ENCODE measurements at places on chromosomes 3 and 15.

- H3K4me3 ChIP-seq, result no peak overlapping the region
- H3K27me3 ChIP-seq, result no peaks in the 10 kb centered on the region
- H3K27ac ChIP-seq, result no peak overlapping the region
- no peaks in the 10 kb centered on the region for H3K36me3 ChIP-seq
- no peaks in the 10 kb centered on the region for H3K4me1 ChIP-seq
These were observed 49.3 kb upstream of the SKOR1 start for GRCh38 chr15:67775998-67776397.

GRCh38 chr3:103047640-103048039 lies 612.8 kb downstream of the ZPLD1 start:
- no peaks in the 10 kb centered on the region for H3K27me3 ChIP-seq
- no peak overlapping the region for H3K4me3 ChIP-seq
- no peaks in the 10 kb centered on the region for H3K4me1 ChIP-seq
- no peaks in the 10 kb centered on the region for H3K36me3 ChIP-seq
- DNase-seq, result no peak
- no peak overlapping the region for H3K27ac ChIP-seq

- DNase-seq, result no peak
- H3K4me1 ChIP-seq, result peaks cover 78% of the 10 kb centered on the region
- no peaks in the 10 kb centered on the region for H3K27me3 ChIP-seq
- H3K4me3 ChIP-seq, result no peak overlapping the region
- H3K36me3 ChIP-seq, result no peaks in the 10 kb centered on the region
- H3K27ac ChIP-seq, result peak overlapping the region; percentile 67
These were observed 43.1 kb downstream of the BHLHE40 start for GRCh38 chr3:5022187-5022965.

GRCh38 chr3:108089579-108089978 lies 1.3 kb downstream of the CD47 start:
- H3K4me3 ChIP-seq, result peak overlapping the region; percentile 99
- H3K27ac ChIP-seq, result peak overlapping the region; percentile 99
- no peaks in the 10 kb centered on the region for H3K27me3 ChIP-seq
- H3K4me1 ChIP-seq, result peaks cover 25% of the 10 kb centered on the region
- DNase-seq, result no peak

DNA sequence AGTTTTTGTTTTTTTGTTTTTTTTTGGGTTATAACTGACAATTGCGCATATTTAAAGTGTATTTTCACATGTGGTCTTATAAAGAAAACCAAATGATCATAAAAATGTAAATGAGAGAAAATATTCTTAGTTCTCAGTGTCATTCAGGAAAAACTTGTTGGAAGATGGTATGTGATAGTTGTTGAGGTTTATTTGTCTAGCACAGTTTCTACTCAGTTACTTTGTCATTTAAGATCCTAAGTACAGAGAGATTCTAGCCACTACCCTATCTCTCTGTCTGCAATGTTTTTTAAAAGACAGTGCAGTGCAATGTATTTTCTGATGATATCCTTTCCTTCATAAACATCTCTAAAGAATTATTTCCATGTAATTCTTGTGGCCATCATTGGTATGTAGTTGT lies 46.1 kb downstream of the AKAP13 start:
- H3K27ac ChIP-seq, result no peak overlapping the region
- peaks cover 12% of the 10 kb centered on the region for H3K36me3 ChIP-seq
- peaks cover 35% of the 10 kb centered on the region for H3K4me1 ChIP-seq
- H3K4me3 ChIP-seq, result no peak overlapping the region

GRCh38 chr3:55167586-55168317 lies 239.9 kb upstream of the LRTM1 start:
- no peak overlapping the region for H3K27ac ChIP-seq
- no peaks in the 10 kb centered on the region for H3K27me3 ChIP-seq
- H3K36me3 ChIP-seq, result no peaks in the 10 kb centered on the region
- DNase-seq, result no peak

DNA sequence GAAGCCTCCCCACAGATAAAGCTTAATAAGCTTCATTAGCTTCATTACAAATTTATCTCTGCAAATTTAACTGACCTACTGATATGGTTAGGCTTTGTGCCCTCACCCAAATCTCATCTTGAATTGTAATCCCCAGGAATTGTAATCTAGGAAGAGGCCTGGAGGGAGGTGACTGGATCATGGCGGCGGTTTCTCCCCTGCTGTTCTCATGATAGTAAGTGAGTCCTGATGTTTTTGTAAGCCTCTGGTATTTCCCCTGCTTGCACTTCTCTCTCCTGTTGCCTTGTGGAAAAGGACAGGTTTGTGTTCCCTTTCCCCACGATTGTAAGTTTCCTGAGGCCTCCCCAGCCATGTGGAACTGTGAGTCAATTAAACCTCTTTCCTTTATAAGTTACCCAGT lies 226.1 kb upstream of the TTC14 start:
- H3K36me3 ChIP-seq, result no peaks in the 10 kb centered on the region
- H3K4me3 ChIP-seq, result no peak overlapping the region
- no peaks in the 10 kb centered on the region for H3K27me3 ChIP-seq
- no peak overlapping the region for H3K27ac ChIP-seq
- H3K4me1 ChIP-seq, result no peaks in the 10 kb centered on the region

DNA sequence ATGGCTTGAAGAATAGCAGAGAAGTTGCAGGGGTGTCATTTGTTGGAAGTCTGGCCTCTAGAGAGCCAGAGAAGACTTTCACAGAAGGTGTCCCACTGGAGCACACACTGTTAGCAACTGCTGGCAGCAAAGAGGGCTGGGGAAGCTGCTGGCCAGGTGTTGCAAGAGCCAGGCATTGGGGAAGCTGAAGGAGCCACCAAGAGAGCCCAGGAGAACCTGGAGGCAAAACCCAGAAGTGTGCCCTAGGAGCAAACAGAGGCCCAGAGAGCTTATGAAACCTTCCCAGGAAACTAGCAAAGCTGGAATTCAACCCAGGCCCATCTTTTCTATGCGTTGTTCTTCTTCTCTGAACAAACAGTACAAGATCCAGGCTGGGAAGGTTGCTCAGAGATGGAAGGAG lies 132.7 kb upstream of the TRIM42 start:
- no peaks in the 10 kb centered on the region for H3K4me1 ChIP-seq
- H3K27ac ChIP-seq, result no peak overlapping the region
- H3K4me3 ChIP-seq, result no peak overlapping the region
- DNase-seq, result no peak
- no peaks in the 10 kb centered on the region for H3K36me3 ChIP-seq
- no peaks in the 10 kb centered on the region for H3K27me3 ChIP-seq

DNA sequence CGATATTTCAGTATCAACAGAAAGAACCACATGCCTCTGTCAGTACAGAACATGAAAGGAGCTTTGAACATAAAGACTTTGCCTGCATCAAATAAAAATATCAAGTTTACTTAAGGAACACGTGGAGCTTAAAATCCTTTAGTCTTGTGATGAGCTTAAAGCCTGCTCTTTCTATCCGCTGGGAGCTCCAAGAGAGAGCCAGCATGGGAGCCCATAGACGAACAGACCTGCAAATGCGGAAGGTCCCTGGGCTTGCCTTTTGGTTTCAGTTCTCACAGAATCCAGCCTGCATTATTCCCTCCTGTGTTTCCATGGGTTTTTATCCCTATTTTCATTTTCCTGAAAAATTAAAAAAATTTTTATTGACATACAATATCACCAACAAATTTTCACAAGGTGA lies 530.6 kb upstream of the RGMA start:
- H3K27ac ChIP-seq, result no peak overlapping the region
- H3K27me3 ChIP-seq, result peaks cover 3% of the 10 kb centered on the region
- no peak overlapping the region for H3K4me3 ChIP-seq

DNA sequence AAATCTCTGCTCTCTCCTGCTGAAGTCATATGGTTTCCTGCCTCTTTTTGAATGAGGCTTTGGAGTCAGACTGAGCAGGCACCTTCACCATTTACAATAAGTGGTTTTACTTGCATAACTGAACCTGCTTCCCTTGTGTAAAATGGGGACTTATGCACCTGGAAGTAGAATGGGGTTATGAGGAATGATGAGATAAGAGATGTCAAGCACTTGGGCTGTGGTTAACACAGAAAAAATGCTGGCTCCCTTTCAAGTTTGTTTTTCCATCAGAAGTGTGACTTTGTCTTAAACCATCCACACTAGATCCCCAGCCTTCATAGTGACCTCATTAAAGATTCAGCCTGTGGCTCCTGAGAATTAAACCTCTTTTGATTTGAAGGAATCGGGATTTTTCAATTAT lies 5.2 kb downstream of the EXOSC7 start:
- no peaks in the 10 kb centered on the region for H3K27me3 ChIP-seq
- H3K36me3 ChIP-seq, result peaks cover 21% of the 10 kb centered on the region
- no peak overlapping the region for H3K27ac ChIP-seq
- peaks cover 76% of the 10 kb centered on the region for H3K4me1 ChIP-seq
- H3K4me3 ChIP-seq, result no peak overlapping the region

- H3K4me1 ChIP-seq, result peaks cover 25% of the 10 kb centered on the region
- DNase-seq, result no peak
- peak overlapping the region; percentile 68 for H3K4me3 ChIP-seq
- H3K27ac ChIP-seq, result no peak overlapping the region
These were observed 3.5 kb upstream of the MNS1 start for GRCh38 chr15:56468401-56468800.

DNA sequence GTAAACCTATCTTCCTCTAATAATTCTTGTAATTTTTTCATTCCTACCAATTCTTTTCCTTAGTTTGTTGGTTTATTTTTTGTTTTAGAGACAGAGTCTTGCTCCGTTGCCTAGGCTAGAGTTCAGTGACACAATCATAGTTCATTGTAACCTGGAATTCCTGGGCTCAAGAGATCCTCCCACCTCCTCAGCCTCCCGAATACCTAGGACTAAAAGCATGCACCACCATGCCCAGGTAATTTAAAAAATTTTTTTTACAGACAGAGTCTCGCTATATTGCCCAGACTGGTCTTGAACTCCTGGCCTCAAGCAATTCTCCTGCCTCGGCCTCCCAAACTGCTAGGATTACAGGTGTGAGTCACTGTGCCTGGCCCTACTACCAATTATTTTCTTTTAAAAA lies 220.2 kb downstream of the ERC2 start:
- no peak overlapping the region for H3K27ac ChIP-seq
- DNase-seq, result no peak
- H3K4me3 ChIP-seq, result no peak overlapping the region
- peaks cover 2% of the 10 kb centered on the region for H3K27me3 ChIP-seq
- H3K36me3 ChIP-seq, result no peaks in the 10 kb centered on the region

DNA sequence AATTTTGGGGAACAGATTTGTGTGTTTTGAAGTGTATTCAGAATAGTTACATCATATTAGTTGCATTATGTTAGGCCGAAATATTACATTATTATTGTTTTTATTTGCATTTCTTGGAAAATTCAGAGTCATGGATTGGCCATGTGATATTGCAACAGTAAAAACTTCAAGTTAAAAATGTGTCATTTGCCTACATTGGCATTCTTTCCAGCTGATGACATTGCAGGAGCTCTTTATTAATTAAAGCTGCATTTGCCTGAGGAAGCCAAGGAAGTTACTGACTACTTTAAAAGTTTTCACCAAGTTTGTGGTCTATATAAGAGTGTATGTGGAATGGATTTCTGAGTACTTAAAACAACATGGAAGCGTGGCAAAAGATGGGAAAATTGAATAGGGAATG lies 726.4 kb upstream of the SGO1 start:
- no peaks in the 10 kb centered on the region for H3K36me3 ChIP-seq
- H3K27ac ChIP-seq, result no peak overlapping the region
- no peaks in the 10 kb centered on the region for H3K27me3 ChIP-seq
- H3K4me3 ChIP-seq, result no peak overlapping the region
- H3K4me1 ChIP-seq, result no peaks in the 10 kb centered on the region
- no peak for DNase-seq

Data from activated CD4-positive, alpha-beta memory T cell treated with anti-CD3 and anti-CD28 coated beads, Interleukin-2, amount 10 ng/mL, durations not matched to agents 7 days and 5 days (primary cell).